ENCODE measurements at places on chromosomes 6 and 20.

DNA sequence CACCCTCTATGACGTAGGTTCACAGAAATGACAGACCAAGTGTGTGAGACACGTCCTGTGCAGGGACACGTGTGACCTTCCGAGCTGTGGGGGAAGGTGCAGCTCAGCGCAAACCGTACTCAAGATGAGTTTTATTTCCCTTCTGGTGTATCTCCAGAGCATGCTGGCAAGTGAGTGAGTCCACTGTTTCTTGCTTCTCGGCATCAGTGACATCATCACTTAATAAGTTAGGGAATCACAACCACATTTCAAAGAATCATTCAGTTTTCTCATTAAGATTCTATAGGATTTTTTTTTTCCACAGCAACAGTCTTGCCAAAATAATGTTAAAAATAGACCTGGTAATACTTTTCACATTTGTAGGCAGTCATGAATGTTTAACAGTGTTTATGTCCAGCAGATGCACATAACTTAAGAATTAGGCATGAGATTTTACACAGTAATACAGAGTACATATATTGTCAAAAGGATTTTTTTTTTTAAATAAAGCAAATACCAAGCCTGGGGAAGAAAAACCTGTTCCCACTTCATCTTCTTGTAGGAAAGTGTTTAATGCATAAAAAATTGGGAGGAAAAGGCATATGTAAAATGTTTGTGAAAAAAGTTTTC, 417.8 kb downstream of the CDC5L start:
- no peak for DNase-seq

GRCh38 chr6:42100029-42100901, 42.2 kb downstream of the C6orf132 start:
- DNase-seq = no peak

DNA sequence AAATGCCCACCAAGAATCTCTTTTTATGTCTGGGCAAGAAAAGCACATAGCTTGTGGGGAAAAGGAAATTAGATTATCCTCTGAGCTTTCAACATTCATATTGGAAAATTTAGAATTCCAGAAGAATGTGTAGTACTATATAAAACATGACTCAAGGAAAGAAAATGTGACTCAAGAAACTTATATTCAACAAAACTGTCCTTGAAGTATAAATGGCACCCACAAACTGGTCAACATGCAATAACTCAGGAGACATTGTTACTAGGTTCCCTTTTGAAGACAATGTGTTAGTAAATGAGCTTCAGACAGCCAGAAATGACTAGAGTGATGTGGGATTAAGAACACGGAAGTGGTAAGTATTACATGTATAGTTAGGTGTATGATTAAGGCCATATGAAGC, 26.1 kb upstream of the TINAG start:
- no peak for DNase-seq

- no peak for DNase-seq
These were observed 47.6 kb downstream of the IPCEF1 start for GRCh38 chr6:154308986-154309385.

DNA sequence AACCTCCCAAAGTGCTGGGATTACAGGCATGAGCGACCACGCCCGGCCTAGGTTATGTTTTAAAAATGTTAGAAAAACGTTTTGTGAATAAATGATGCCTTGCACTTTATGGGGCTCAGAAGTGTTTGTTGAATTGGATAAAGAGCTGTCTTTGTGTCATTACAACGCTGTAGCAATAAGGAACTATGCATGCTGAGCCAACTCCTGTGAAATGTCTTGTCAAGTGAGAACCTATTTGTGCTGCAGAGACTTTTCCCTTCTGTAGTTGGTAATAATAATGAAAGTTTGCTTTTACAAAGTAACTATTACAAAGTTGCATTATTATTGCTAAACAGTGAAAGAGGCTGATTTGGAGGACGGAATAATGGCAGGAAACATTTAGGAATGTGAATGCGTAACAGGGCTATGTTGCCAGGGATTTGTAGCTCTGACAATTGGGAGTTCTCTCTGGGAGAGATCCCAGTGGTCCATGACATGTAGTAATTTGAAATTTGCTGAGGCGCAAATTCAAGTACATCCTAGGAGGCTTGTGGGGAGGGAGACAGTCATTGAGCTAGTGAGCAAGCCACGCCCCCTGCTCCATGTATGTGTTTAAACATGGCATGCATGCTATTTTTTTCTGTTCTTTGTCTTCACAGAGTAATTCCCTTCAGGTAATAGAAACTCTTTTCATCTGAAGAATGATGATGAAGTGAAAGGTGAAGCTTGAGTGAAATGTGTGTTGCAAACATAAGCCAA, 16.8 kb upstream of the BICRAL start:
- DNase-seq = no peak

DNA sequence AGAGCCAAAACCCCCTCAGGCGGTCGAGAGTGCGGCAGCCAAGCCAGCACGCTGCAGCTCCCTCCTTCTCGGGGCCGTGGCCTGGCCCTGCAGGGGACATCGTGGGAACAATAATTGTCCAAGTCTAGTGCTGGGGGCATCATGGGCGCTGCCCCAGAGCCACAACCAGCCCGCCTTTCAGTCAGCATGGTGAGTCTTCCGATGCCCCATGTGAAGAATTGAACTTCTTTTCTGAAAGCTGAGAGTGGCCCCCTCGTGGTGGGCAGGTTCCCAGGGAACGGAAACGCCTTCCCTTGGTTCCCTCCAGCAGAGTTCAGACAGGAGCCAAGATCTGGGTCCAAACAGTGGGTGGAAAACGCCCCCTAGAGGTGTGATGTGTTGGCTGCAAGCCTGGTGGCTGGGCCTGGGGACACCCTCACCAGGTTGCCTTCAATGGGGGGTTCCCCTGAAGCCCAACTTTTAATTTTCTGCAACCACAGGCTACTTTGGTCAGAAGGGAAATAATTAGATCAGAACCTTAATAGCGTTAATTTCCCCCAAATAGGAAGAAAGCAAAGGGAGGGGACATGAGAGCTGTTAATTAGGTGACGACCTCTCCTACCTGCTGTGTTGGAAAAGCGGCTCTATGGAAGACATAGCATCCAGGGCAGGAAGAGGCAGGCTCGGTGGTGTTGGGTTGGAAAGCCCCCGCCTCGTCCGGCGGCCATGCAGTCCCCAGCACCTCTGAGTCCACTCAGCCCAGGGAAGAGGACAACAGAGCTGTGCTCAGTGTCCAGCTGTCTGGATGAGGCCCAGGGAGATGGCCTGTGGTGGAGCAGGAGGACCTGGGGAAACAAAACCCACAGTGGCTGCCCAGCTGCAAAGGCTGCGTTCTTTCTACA, 4.7 kb upstream of the MRGBP start:
- peak; percentile 87 for DNase-seq

- DNase-seq = no peak
These were observed 150.7 kb downstream of the CD24 start for GRCh38 chr6:106823732-106824351.

DNA sequence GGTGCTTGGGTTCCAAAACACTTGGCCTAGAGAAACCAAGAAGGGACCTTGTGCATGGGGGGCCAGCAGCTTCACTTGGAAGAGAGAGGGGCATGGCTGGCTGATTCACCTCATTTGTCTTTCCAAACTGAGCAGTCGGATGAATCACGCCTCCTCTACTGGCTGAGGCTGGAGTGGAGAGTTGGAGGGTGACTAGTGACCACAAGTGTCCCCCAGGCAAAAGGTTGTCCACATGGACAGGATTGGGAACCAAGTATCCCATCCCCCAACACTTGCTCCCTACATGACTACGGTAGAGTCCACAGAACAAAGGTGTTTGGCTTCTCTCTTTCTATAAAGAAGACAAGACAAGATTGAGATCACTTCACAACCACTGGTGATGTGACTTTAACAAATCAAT, 875.6 kb downstream of the QKI start:
- DNase-seq = no peak

Data from putamen (tissue), 1 donor.